Right atrium auricular region (tissue), 2 donors: ENCODE measurements at places on chromosomes 1 and 21. TPM values are rescaled to one million over a fixed set of nuclear protein-coding genes. Genes with fewer than 3 reads are reported as not detected.

DNA sequence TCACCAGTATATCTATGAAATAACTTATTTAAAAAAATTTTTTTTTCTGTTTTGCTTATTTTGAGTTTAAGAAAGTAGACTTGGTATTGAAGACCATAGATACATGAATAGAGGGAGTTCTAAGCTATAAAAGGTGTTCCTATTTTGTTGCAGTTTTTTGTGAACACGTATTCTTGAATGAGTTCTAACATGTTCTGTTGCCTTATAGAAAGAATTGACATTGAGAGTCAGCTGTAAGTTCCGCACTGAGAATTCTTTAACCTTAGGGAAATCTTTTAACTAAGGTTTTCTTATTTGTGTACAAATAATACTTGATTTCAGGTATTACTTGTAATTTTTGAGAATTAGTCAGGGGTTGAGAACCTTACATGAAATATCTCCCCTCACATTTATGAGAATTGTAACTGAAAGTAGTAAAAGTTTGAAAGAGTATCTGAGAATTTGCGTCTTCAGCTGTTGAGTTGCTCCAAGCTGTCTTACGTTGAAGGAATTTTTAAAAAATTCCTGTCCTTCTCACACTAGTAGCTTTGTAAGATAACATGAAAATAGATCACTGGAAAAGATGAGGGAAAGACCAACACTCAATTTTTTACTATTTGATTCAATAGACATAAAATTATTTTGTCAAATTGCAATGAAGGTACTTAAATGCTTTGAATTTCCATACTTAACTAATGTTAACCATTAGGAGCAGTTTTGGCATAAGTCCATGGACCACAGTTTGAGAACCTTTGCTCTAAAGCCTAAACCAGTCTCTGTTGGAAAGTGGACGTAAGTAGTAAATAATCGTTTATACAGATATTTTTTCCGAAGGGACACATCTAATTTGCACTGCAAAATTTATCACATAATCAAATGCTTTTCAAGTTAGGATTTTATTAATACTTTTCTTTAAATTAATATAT, 3.8 kb downstream of the DR1 start:
- DNase-seq: no peak

- DNase-seq: no peak
Measured at GRCh38 chr1:29944253-29944905, 708.1 kb downstream of the PTPRU start.

GRCh38 chr1:65254320-65255034, 54.9 kb upstream of the DNAJC6 start:
- no peak for DNase-seq

- peak; percentile 63 for DNase-seq
Measured at GRCh38 chr1:236830560-236830959, 35.5 kb downstream of the MTR start.

GRCh38 chr1:116579259-116579875, 8.5 kb upstream of the CD58 start:
- no peak for DNase-seq

GRCh38 chr21:14527696-14528652, 18.1 kb downstream of the SAMSN1 start:
- DNase-seq: no peak

DNA sequence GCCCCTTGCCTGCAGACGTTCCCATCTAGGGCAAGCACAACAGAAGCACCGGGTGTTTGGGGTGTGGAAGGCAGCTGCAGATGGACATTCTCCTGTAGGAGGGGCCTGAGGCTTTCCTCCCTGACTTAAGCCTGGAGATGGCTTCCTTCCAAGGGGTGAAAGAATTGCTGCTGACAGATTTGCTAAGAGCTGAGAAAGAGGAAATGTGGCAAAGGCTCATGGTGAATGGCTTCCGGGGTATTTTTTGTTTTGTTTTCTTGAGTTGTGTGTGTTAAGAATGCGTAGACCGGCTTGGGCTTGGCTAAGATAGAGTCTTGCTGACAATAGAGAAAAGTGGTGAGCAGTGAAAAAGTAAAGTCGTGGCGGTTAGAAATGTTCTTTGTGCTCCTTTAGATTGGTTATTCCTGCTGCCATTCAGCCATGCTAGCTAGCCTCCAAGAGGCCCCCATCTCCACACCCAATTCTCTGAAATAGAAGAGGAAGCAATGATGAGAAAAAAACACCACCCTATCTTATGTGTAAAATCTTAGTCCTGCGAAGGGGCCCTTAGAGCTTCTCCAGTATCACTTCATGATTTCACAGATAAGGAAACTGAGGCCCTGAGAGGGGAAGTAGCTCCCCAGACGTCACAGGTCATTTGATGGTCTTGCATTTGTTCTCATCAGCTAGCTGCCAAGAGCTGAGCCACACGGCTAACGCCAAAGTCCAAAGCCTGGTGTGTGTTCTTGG, 36.9 kb downstream of the EIF2D start:
- DNase-seq: peak; percentile 76

- DNase-seq: no peak
Measured at GRCh38 chr1:174976436-174977108, 23.2 kb upstream of the CACYBP start.

- DNase-seq: peak; percentile 66
Measured at GRCh38 chr1:225999912-226000337, 782 bp upstream of the SDE2 start.

DNA sequence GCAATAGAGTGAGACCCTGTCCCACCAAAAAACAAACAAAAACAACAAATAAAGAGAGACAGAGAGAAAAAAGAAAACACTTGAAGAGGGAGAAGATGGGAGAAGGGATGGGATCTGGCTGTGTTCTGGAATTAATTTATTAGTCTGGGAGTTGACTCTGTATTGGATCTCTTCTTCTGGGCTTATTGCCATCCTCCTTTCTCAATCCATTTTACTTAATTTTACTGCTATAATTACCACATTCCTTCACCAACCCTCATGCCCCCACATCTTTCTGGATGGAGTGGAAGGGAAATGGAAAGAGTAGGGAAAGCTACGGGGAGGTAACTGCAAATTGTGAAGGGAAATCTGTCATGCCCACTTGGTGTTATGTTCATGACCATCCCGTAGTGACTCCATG, 42.9 kb downstream of the FMN2 start:
- DNase-seq: no peak

DNA sequence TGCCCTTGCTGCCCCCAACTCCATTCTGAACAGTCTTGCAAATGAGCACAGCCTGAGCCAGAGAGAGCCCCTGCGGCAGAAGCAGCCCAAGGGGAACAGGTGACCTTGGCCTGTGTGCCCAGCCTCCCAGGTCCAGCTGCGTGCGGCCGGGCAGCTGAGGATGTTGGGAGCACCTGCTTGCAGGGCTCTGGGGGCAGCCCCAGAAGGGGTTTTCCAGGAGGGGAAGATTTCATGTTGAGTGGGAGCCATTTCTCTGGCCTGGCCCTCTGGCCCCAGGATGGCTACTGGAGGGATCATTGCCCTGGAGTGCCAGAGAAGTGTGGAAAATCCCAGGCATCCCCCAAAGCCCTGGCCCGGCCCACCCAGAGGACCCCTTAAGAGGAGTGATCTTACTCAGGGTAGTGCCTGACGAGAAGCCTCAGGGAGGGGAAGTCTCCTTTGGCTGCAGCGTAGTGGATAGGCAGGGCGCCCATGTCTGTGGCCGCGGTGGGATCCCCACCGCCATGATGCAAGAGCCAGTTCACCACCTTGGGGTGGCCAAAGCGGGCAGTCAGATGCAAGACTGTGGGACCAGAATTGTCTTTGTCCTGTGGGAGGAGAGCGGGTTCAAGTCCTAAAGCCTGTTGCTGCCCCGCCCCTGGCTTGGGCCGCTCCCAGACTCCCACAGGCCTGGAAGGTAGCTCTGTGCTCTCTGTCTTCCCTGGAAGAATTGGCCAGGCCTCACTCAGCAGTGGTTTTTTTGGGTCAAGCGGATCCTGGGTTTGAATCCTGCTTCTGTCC, 20.6 kb upstream of the RNU1-4 start:
- peak; percentile 58 for DNase-seq

DNA sequence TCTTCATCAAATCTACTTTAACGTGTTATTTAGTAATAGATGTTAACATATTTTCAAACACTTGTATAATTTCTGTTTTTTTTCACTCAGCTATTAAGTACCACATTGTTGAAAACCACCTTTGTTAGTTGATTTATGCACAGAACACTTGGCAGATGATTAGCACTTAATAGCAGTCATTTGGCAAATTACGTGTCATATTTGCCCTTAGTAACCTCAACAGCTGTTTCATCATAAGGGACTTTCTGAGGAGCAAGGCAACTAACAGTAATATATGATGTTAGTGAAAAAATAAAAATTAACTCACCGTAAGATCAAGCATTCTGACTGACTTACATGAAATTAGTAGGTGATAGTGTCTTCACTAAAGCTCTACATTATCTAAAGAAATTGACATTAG, 186.4 kb downstream of the HMCN1 start:
- no peak for DNase-seq

- DNase-seq: no peak
Measured at GRCh38 chr21:36174780-36175179, 18.2 kb downstream of the DOP1B start.

DNA sequence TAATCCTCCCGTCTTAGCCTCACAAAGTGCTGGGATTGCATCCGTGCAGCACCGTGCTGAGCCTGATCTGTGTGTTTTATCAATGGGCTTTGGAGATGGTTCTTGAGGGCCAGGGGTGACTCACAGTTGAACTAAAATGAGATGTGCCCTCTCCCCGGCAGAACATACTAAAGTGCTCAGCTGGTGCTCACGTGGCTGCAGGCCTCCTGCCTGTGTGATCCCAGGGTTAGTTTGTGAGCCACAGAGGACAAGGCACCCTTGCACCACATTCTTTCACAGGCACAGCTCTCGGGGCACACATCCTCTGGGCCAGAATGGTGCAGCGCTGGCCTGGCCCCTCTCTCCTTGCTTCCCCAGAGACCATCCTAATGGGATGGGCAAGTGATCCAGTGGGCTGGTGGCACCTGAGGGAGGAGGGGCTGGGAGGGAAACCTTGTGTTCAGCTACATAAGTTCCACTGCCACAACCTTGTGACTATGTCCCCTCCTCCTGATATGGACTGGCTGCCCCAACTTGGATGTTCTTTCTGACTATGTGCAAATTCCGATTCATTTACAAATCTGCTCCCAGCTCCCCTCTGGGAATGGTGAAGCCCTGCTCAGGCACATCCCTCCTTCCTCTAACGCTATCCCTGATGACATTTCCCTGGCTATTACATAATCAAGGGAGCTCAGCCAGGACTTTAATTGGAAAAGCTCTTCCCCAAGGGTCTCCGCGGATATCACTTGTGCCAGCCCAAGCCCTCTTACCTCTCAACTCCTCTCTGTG, 197.0 kb upstream of the EDN2 start:
- DNase-seq: peak; percentile 74

DNA sequence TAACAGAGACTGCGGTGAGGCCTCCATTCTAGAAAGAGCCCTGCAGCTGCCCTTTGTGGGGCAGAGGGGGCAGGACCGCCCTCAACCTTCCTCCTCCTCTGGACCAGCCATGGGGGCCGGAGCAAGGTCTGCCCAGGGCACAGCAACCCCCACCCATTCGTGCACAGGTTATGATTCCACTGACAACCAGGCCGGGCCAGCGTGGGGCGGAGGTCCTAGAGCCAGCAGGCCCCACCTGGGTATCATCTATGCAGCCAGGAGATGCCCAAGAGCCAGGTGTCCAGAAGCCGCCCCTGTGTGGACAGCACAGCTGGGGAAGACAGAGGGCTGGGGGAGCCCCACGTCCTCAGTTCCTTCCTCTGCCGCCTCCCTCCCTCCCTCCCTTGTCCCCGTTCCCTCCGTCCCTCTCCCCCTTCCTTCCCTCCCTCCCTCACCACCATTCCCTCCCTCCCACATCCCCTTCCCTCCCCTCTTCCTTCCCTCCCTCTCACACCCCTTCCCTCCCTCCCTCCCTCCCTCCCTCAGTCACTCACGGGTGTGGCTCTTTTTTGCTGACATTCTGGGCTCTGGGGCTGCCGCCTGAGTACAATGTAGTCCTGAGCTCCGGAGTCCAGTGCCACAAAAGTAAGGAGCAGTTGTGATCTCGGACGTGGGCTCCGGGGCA, 12.3 kb downstream of the RNF223 start:
- no peak for DNase-seq

- no peak for DNase-seq
Measured at GRCh38 chr1:226654046-226654667, 84.9 kb downstream of the ITPKB start.

DNA sequence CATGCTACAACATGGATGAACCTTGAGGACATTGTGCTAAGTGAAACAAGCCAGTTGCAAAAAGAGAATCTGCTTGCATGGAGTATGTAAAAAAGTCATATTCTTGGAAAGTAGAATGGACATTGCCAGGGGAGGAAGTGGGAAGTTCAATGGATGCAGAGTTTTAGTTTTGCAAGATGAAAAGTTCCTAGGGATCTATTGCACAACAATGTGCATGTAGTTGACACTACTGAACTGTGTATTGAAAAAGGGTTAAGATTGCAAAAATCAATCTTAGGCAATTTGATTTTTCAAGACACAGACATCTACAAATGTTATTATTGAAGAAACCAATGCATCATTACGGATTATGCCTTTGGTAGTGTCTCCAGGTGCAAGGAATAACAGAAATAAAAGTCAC, 50.3 kb upstream of the MAGI3 start:
- DNase-seq: no peak

DNA sequence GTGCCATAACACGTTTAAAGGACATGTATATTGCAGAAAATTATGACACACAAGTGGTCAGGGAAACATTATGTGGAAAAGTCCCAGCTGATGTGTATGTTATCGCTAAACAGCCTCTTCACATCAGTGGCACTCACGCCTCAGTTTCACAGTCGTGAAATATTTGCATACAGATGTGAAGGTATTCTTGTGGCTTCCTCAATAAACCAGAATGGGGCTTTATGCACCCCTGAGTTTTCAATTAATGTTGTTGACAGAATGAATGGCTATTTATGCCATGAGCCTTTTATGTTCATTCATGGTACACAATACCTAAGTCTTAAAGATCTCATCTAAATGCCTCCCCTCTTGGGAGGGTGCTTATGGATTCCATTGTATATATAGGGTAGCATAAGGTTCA, 202.1 kb upstream of the ADGRL2 start:
- no peak for DNase-seq

- DNase-seq: no peak
Measured at GRCh38 chr1:55703726-55704363, 488.7 kb upstream of the USP24 start.

- no peak for DNase-seq
Measured at GRCh38 chr21:24514081-24514733, 1093.1 kb downstream of the MRPL39 start.

- DNase-seq: no peak
Measured at GRCh38 chr21:43191521-43191920, 22.7 kb downstream of the CRYAA start.

DNA sequence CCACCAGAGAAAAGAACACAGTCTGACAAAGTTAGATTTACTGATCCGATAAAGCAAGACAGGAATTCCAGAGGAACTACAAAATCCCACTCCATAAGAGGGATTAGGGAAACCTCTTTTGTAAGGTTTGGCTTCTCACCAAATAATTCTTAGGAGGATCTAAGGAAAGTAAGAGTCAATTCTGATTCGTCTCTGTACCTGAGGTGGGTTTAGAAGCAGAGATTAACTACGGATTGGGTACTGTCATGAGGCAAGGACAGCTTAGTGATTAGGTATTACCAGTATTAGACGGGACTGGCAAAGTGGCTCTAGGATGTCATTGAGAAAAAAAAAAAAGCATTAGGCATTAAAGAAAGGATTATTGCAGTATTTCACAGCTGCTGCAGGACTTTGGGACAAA, 371.7 kb upstream of the BRINP3 start:
- DNase-seq: no peak

Gene SPRR2F
- 2.8 TPM for total RNA-seq

Gene FCRLB
- 0.20 TPM for total RNA-seq

Gene HES2
- not detected for total RNA-seq

Gene SPATC1L
- total RNA-seq: 12.5 TPM

Gene SLC26A9
- total RNA-seq: 24.4 TPM

Gene INTS3
- 26.7 TPM for total RNA-seq

Gene PLEKHA6
- 25.7 TPM for total RNA-seq

Gene GPR61
- total RNA-seq: 0.16 TPM

Gene KLHDC7A
- total RNA-seq: not detected
